Cardiac septum (tissue), 1 donor: ENCODE measurements at places on chromosomes 13 and 19.

DNA sequence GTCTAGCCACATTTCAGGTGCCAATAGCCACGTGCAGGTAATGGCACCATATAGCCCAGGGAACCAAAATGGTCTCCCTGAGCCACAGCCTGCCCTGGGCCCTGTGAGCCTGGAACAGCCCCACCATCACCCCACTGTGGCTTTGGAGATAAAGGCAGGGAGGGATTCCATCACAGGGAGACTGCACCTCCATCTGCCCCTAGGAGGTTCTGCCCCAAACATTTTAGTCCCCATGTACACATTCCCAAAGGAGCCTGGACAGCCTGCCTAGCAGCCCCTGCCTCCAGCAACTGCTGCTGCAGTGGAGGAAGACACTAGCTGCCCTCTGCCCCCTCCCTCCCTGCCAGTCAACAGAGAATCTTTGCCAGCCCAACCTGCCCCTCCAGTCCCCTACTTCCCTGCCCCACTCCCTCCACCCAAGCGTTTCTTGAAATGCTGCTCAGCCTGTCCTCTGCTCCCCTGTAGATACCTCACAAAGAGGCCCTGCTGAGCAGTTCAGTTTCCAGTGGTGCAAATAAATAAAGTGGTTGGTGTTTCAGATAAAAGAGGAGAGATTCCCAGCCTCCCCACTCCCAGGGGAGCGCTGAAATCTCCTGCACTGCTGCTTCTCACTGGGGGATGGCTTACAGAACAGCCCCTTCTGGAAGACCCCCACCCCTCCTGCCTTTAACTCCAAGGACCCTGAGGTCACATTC is 921.8 kb downstream of the UQCRFS1 start:
- no peak for DNase-seq

GRCh38 chr19:19538785-19539166 is 711 bp downstream of the CILP2 start:
- no peak for DNase-seq

DNA sequence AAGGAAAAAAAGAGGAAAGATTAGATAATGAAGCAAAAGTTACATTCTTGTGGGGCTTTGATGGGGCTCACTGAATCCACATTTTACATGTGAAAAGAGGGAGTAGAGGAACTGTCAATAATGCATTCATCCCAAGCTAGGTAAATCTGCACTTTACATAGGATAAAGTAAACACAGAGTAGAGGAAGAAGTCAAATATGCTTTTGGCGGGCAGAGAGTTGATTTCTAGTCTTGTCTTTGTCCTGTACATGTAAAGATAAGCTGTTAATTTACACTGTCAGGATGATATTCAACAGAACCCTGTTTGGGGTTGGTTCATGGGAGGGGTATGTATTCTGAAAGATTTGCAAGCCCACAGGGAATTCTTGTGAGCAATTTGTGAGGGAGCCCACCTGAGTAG is 18.0 kb upstream of the TNFRSF19 start:
- no peak for DNase-seq

GRCh38 chr19:39679056-39679790 is 23.5 kb downstream of the LGALS16 start:
- no peak for DNase-seq

GRCh38 chr19:12034198-12034597 is 1.3 kb downstream of the ZNF433 start:
- DNase-seq = no peak

DNA sequence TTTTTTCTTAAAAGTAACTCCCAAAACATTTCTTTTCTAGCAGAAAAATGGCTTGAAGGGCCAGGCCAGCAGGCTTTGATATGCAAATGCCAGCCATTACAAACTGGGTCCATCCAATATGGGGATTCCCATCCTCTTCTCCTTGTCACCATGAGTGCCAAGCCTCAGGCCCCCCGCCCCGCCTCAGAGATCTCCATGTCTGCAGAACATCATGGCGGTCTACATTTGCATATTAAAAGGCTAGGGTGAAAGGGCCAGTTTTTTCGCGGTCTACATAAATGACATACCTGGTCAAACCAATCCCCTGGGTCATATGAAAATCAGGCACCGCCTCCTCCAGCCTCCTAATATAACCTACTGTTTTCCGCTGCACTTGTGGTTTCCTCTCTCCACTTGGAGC is 1327.6 kb downstream of the UQCRFS1 start:
- DNase-seq = no peak

- no peak for DNase-seq
Measured at GRCh38 chr19:47152632-47153031, 22.0 kb downstream of the SAE1 start.

GRCh38 chr19:9966448-9966847 is 30.1 kb upstream of the OLFM2 start:
- DNase-seq = no peak
